T-helper 1 cell (primary cell): ENCODE measurements at places on chromosomes 3 and 15.

DNA sequence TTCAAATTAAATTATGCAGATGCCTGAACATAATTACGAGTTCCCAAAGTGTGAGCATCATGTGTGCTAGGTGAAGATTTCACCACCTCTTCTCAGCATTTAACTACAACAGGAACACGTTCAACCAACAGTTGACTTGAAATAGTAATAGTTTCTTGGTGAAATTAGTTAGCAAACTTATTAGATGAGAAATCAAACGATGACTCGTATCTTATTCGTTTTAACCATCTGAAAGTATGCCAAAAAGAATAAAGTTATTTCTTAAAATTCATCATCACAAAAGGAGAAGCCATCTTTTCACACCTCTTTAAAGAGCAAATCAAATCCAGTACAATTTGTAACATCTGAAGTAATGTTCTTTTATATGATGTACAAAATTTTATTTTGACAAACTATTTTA, 2.3 kb downstream of the BNC1 start:
- DNase-seq = no peak

GRCh38 chr3:158792709-158793108, 9.1 kb upstream of the MFSD1 start:
- DNase-seq = no peak

GRCh38 chr3:143119974-143120715, 574 bp downstream of the CHST2 start:
- no peak for DNase-seq

GRCh38 chr3:120796976-120797375, 54.4 kb downstream of the GTF2E1 start:
- DNase-seq = no peak

GRCh38 chr3:2923390-2923789, 186.8 kb downstream of the IL5RA start:
- no peak for DNase-seq

GRCh38 chr15:34213690-34214089, 3.8 kb upstream of the KATNBL1 start:
- DNase-seq = no peak

DNA sequence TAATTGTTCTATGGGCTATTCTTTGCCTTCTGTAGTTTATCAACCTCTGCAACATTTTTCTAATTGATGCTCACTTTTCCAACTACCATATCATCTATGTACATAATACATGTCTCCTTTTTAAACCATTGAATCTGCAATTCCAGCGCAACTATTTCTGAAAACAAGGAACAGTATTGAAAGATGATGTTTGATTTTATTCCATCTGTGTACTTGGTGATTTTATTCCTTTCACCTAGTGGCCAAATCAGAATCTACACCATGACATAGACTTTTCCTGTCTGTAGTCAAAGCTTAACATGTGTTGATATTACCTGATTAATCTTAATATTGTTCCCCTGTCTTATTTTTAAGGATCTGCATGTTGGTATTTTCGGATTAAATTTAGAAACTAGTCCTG, 13.0 kb downstream of the NKTR start:
- DNase-seq = no peak
